ENCODE measurements at places on chromosomes 6 and 20.

DNA sequence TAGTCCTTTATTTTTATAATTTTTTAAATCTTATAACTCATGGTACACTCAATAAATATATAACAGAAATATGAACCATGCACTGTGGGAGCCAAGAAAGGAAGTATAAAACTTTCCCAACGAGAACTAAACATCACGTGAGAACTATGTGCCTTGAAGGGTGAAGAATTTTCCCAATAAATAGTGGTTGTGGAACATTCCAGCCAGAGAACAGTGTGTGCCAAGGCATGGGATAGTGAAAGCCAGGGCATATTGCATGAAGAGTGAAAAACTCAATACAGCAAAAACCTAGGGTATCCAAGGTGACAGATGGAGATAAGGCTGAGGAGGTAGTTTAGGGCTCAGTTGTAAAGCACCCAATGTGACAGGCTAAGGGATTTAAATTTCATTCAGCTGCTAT lies 86.1 kb downstream of the SIM1 start:
- no peak for DNase-seq

GRCh38 chr20:35954907-35955251 lies 577 bp upstream of the SCAND1 start:
- no peak for DNase-seq

DNA sequence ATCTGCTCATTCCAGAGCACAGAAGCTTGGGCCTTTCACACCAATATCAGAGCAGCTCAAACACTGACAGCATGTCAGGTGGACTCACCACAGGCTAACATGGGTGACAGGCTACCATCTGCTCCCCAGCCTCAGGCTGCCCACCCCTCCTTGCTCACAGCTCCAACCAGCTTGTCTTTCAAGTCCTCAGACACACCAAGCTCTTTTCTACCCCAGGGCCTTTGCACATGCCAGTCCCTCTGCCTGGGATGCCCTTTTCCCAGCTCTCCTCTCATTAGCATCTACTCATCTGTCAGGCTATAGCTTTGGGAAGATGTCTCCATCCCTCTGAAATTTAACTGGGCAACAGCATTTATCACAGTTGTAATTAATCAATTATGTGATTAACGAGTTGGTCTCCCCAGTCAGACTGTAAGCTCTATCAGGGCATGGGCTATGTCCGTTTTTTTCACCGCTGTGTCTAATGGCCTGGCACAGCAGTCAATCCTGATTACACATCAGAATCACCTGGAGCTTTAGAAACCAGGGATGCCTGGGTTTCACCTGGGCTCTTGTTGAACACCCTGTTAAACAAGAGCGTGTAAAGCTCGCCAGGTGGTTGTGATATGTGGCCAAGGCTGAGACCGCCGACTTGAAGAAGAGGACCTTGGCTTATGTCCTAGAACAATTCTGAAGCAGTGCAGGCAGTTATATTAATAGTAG lies 88.9 kb upstream of the MRPS10 start:
- DNase-seq, result no peak

DNA sequence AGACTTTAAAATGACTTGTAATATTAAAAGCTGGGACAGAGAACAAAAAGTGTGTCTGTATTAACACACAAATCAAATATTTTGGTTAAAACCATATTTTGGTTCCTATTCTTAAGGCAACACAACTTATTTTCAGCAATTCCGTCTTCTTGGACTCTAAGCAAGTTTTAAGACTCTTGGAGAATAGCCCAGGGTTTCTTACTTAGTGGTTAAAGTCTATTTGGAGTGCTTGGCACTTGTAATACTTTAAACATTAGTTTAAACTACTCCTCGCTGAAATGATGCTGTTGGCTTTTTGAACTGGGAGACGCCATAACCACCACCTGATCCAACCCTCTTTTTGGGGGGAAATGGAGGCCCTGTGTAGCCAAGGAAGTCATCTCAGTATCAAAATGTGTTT lies 109.7 kb upstream of the GMDS start:
- DNase-seq, result no peak
